Activated T-cell treated with anti-CD3 and anti-CD28 coated beads, Interleukin-2, amount 50 U/mL, for 72 hours (primary cell): ENCODE measurements at places on chromosomes 3 and 15. TPM values are rescaled to one million over a fixed set of nuclear protein-coding genes. Genes with fewer than 3 reads are reported as not detected.

HACL1 gene
- total RNA-seq = 25.2 TPM

NANOGP8 gene
- total RNA-seq = not detected

GP9 gene
- total RNA-seq = not detected

ZNF662 gene
- total RNA-seq = 3.8 TPM

PIF1 gene
- total RNA-seq = 39.7 TPM

SLC9C1 gene
- not detected for total RNA-seq

DNA sequence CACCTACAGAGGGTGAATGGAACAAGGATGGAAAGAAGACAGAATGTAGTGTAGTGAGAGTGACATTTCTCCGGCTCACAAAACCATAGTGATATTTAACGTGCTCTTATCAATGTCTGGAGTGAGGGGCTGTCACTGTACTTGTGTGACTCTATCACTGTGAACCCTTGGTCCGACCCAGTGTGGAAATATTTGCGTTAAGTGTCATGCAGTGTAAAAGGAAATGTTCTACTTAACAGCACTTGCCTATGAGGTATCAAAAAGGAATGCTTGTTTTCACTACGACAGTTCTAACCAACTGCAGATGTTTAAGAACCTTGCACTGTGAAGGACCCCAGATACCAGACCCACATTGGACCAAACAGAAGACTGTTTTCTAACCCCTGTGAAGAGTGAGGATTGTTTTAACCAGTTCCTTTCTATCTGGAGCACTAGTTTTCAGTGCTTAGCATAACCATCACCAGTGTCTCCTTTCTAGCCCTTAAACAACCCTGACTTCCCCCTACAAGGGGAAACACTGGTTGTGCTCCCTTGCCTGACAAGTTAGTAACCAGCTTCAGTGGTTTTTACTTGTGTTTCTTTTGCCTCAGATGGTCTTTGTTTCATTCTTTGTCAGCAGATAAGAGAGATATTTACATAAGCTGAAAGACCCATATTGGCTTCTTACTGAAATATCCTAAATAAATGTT is 144.7 kb upstream of the ABHD17C start:
- DNase-seq = no peak

DNA sequence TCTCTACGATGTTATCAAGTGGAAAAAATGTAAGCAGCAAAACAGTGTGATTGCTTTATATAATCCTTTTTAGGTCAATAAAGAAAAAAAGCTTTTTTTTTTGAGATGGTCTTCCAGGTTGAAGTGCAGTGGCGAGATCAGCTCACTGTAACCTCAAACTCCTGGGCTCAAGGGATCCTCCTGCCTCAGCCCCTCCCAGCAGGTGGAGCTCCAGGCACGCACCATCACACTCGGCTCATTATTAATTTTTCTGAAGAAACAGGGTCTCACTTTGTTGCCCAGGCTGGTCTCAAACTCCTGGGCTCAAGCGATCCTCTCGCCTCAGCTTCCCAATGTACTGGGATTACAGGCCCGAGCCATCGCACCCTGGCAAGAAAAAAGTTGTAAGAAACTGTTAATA is 17.3 kb downstream of the RNF168 start:
- no peak for DNase-seq

DNA sequence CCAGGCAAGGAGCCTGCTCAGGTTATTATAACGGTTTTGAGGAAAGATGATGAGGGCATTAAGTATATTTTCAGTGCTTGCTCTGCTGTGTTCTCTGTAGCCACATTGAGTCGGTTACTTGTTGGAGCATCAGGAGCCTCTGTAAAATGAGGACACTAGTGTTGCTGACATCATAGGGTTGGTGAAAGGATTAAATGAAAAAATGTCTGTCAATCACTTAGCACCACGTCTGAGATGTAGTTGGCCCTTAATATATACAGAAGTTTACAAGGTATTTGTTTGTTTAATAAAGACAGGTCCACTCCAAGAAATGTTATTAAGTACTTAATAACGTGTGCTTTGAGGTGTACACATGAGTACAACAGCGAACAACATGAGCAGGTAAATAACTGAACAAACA is 735 bp upstream of the SLC25A26 start:
- DNase-seq = no peak

DNA sequence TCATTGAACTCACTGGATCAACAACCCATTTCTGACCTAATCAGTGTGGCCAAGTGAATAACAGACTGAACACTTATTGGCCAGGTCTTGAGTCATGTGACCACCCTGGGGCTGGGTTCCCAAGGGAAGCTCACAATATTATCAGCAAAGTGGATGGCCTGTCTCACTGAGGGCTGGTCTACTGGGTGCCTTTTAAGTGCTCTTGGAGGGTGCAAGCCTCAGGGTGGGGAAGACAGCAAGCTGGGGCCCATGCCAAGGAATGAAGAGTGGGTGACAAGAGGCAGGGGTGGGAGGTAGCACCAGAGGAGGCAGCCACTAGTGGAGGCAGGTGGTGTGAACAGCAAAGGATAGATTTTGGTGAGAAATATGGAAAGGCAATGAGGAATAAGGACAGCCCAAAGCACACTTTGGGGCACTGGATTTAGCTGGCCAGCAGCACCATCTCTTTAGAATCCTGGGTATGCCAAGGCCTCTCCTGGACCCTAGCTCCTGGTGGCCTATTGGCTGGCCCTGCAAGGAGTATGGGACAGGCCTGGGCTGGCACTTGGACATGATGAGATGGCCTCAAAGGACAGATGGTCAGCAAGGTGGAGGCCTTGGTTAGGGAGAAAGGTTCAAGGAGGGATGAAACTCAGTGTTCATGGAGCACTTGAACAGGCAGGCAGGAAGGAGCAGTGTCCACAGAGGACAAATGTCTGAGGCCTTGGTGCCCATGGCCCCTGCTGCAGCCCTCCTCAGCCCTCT is 34.2 kb downstream of the HMCES start:
- DNase-seq = peak; percentile 18

- no peak for DNase-seq
These were observed 158.9 kb downstream of the FOXB1 start for GRCh38 chr15:60162968-60163355.

- no peak for DNase-seq
These were observed 37.6 kb upstream of the BNC1 start for GRCh38 chr15:83322061-83322460.

- DNase-seq = no peak
These were observed 4.8 kb downstream of the RASGRP1 start for GRCh38 chr15:38559636-38560307.

DNA sequence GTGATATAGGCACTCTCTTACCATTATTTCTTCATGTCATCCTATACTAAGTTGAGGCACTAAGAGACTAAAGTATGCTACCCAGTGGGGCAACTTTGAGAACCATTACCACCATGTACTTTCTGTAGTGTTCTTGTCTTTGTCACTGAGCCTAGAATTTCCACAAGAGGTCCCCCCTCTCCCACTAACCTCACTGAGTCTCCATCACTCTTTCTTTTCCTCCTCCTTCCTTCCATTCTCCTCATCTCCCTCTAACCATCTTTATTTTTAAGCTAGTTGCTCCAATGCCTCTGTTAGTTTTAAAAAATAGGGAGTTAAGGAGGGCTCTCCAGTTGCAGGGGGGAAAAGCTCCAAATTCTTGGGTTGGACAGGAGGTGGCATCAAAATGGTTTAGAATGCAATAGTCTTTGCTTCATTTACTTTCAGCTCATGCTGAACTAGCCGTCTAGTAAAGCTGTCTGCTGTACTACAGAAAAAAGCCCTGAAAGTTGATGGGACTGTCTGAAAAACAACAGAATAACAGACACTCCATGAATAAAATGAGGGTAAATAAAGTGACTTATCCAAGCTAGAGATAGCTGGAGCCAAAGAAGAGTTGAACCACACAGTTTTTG is 85.1 kb upstream of the MYRIP start:
- no peak for DNase-seq

- no peak for DNase-seq
These were observed 124.8 kb downstream of the TMCC1 start for GRCh38 chr3:129768728-129769127.

DNA sequence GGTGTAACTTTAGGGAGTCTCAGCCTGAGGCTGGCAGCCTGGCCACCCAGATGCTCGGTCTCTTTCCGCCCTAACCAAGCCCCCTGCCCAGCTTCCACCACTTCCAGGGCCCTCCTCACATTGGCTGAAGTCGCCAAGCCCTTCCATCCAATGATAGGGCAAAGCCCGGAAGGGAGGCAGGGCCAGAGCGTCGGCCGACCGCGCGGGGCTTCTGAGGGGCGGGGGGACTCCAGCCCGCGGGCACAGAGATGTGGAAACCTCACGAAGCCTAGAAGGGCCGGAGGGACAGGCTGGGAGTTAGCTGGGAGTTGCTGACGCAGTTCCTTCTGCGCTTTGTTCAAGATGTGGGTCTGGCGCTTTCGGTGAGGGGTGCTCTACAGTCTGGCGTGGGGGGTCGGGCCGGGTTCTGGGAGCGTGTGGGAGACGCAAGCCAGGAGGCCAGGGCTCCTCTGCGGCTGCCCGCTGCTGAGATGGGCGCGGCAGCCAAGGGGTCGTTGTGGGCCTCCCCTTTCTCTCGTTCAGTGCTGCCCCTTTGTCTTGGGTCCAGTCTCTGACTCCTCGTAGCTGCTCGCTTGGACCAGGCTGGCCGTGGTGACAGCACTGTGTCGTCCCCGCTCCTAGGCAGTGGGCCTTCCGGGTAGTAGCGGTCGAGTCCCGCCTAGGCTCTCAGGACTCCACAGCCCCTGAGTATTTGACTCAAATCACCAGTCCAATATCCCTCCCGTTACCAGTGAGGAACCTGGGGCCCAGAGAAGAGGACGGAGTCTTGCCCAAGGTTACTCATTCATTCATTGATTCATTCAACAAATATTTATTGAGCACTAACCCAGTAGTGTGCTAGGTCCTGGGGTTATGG is at the start of gene ZNF660:
ZNF660 (plus strand) TSS at position 319 of the 856 bp plus-strand sequence. CDS start 9,230 bp downstream, outside the sequence.
- peak; percentile 6 for DNase-seq

DNA sequence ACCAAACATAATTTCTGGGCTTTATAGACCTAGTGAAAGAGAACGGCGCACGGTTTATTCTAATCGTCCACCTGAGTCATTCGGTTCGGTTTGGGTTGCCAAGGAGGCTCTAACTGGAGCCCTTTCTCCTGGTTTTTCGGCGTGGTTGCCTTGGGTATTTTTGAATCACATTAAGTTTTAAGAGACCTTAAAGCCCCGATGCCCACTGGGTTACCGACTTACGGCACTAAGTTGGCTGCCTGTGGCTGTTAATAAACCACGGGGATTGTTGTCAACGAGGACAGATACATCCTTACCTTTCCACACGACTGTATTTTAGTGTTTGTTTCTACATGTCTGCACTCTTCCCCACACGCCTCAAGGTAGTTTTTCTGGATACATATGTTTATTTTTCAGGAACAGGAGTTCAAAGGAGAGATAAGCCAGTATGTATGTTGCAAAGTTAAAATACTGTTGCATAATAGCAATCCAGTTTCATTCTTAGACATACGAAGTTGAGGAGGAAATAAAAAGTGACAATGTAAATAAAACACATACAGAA is 1.2 kb upstream of the ANP32A start:
- peak; percentile 29 for DNase-seq

- DNase-seq = no peak
These were observed 256.1 kb upstream of the PROK2 start for GRCh38 chr3:72041076-72041475.
